ENCODE measurements at places on chromosomes 2 and 18. TPM values are rescaled to one million over a fixed set of nuclear protein-coding genes. Genes with fewer than 3 reads are reported as not detected.

AFF3 gene
- polyA plus RNA-seq: 17.1 TPM

ALPP gene
- not detected for polyA plus RNA-seq

UGT1A4 gene
- not detected for polyA plus RNA-seq

DNA sequence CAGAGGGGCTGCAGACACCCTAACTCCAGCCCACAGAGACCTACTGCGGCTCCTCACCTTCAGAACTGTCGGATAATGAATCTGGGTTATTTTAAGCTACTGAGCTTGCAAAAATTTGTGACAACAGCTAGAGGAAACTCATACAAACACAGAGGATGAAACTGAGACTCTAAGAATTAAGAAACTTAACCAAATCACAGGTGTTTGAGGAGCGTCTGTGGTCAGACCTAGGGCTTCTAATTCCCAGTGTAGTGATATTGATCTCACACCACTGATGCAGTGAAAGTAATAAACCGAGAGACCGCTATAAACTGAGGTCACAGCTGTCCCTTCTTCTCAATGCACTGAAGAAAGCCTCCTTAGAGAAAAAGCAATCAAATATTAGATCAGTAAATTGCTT lies 110.1 kb downstream of the RGPD3 start:
- no peak for DNase-seq

DNA sequence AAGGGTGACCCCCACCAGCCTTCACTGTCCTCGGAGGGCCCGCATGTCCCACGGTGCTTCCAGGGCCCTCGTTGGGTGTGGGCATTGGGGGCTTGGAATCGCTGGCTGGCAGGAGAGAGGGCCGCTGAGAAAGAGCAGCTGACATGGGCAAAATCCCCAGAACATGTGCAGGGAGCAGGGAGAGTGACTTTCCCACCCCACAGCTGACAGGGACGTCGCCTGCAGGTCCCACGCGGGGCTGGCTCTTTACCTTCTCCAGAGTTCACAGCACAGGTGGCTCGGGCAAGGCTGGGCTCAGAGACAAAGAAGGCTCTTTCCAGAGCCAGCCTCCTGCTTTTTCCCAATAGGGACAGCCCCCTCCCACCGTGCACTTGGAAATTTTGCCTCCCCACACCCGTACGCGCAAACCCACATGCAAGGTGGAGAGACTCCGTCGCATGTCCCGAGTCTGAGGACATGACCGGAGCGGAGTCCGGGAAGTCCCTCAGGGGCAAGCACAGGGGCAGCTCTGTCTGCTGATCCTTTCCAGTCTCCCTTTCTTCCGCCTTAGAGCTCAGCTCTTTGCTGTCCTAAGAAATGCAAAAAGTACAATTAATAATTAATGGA lies 370.2 kb upstream of the MYT1L start:
- no peak for DNase-seq

DNA sequence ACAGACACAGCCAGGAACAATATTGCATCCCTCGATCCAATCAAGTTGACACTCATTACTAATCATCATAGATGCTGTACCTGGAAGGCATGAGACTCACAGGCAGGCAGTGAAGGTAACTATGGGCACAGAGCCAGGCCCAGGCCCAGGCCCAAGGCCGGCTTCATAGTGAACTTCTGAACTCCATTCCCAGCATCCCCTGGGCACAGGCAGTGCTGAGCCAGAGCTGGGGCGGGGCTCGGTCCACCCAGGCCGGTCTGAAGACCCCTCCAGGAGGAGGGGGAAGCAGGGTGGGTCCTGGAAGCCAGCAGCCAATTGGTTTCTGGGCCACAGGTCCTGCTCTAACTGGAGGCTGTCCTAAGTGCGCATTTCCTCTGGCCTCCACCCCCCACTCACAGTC lies 37.6 kb downstream of the MLPH start:
- no peak for DNase-seq

GRCh38 chr18:27312153-27312552 lies 127.0 kb upstream of the CHST9 start:
- no peak for DNase-seq

DNA sequence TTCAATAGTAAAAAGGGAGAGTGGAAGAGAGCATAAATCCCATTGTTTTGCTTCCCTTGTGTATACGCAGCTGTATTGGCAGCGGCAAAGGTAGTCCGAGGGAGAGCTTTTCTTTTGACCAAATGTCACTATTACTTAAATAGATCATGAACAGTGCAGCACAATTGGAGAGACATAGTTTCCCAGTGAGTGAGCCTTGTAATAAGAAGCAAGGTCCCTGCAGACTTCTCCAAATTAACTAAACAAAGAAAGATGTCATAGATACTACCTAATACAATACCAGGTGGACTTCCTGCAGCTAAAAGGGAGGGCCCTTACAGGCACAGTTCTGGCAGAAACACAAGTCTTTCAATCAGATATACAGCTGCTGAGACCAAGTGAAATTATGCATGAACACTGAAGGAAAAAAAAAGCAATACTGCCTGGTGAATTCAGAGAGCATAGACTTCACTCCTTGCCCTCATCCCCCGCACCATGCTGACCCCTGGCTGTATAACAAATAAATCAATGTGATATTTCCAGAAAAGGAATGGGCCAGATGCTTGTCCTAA lies 404.7 kb upstream of the CDH2 start:
- DNase-seq: no peak

- DNase-seq: no peak
Measured at GRCh38 chr2:74843433-74843832, 9.5 kb downstream of the HK2 start.

GRCh38 chr2:202064171-202064880 lies 8.7 kb upstream of the KIAA2012 start:
- peak; percentile 70 for DNase-seq

GRCh38 chr18:41052625-41053024 lies 902.4 kb upstream of the PIK3C3 start:
- DNase-seq: no peak

DNA sequence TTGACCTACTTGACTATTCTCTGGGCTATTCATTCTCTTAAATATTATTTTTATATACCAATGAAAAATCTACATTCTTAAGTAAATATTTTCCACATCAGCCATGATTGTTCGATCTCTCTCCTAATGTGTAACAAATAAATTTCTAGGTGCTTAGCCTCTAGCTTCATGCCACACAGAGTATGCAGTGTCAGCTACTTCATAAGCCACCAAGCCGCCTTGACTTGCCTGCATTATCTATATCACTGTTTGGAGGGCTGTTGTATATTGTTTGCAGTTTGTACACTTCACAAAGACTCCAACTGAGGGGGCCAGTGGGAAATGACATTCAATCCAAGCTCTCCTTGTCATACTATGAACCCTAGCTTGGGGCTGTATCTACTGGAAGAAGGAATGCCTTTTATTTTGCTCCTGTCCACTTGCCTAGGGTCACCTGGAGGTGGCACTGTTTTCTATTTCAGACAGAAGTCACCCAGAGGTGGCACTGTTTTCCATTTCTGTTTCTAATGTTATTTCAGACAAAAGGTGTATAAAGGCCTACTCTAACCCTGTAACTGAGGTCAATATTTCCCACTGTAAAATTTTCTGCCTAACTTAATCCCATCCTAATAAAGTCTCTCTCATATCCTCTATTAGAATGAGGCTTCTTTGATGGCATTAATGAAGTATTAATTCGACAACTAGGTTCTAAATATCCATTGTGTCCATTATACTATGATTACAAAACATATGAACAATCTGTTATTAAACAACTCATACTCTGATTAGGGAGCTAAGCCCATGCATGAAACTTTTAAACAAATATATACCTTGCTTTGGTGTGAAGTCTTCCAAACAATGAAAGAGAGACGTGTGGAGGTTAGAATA lies 36.4 kb downstream of the COL5A2 start:
- DNase-seq: no peak

LONRF2 gene
- polyA plus RNA-seq: 2.1 TPM

LRP2 gene
- polyA plus RNA-seq: 3.5 TPM

DNA sequence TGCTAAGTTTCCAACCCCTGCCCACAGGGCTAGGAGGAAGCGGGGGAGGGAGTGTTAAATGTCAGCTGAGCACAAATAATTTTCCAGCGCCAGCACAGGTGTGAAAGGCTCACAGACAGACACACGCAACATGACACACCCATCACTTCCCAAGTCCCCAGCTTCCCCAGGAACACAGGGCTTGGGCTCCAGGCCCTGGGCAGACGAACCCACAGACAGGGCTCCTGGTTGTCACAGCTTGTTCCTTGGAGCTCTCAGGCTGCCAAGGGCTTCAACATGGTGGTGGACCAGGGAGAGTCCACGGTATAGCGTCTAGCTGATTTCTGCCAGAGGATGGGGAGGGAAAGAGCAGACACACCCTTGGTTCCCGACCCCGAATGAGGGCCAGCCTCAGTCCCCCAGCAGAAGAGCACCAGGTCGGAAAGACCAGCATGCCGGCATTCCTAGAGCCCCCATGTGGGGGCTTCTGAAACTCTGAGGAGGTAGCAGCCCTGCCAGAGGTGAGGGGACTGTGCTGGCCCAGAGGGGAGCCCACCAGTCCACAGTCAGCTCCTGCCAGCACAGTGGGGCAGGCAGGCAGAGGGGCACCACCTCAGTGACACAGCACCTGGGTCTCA lies 1.9 kb downstream of the DUSP2 start:
- DNase-seq: no peak

- DNase-seq: no peak
Measured at GRCh38 chr18:7844017-7844416, 276.9 kb downstream of the PTPRM start.

DNA sequence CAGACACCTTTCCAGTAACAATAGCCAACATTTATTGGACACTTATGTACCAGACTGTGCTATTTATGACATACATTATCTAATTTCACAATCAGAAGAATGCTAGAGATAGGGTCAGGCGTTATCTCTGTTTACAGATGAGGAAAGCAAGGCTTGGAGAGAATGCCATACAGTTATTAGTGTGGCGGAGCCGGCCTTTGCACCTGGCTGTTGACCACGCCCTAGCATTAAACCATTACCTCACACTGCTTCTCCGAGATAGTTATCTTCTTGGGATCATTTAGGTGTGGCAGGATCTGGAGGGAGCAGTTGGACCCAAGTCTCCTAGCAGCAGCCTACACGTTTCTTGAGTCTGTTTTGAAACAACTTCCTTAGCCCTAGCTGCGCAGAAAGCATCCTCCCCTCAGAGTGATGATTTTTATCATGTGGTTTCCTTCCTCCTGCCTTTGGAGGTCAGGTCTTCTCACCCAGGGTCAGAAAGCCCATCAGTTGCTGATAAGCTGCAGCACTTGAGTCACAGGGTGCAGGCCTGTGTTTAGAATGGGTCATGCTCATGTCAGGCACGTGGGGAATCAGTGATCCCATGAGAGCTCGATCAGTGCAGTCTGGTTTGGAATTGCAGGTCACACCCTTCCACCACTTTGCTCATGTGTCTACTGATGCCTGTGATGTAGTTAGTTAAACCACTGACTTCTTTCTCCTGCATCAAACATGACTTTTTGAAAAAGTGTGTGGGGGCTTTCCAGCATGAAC lies 118.2 kb downstream of the SPTBN1 start:
- DNase-seq: no peak

WDFY1 gene
- polyA plus RNA-seq: 72.1 TPM

AOX1 gene
- polyA plus RNA-seq: 13.3 TPM

GRCh38 chr2:239581352-239581901 lies 180.6 kb upstream of the HDAC4 start:
- no peak for DNase-seq

GYPC gene
- 76.0 TPM for polyA plus RNA-seq

DNA sequence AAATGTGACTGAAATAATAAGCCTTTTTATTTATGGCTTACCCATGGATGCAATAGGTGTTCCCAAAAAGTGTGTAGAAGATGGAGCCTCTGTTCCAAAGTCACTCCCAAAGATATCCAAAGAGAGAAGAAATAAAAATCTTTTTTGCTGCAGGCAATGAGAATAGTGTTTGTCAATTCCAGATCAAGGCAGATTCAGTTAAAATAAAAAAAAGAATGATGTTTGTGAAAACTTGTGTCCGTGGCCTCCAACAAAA lies 43.9 kb downstream of the COMMD1 start:
- DNase-seq: no peak

PLEK gene
- polyA plus RNA-seq: 14.0 TPM

DNA sequence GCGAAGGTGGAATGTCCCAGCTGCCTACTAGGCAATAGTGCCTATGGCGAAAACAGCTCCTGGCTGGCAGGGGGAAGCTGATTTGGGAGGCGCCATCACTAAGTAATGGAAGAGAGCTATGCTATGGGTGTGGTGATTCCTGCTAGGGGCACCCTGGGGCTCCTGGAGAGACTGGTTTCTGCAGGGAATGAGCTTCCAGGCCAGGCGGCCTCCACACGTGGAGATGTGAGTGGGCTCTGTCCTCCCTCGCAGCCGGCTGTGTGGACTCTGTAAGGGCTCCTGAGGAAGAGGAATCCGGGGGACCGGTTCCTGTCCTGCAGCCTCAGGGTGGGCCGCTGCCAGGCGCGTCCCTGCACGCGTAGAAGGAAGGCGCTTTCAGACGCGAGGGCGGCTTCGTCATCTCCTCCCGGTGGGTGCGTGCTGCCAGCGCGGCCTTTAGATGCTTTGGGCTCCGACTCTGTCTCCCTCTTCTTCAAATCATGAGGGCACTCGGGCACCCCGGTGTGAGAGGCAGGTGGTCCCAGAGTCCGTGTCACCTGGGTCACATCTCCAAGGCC lies 55.5 kb upstream of the ANKRD62 start:
- peak; percentile 33 for DNase-seq

ECEL1 gene
- 0.30 TPM for polyA plus RNA-seq

GRCh38 chr2:10478916-10479315 lies 30.8 kb upstream of the ODC1 start:
- no peak for DNase-seq

CENPO gene
- 19.5 TPM for polyA plus RNA-seq

SLC23A3 gene
- polyA plus RNA-seq: 3.8 TPM

DNA sequence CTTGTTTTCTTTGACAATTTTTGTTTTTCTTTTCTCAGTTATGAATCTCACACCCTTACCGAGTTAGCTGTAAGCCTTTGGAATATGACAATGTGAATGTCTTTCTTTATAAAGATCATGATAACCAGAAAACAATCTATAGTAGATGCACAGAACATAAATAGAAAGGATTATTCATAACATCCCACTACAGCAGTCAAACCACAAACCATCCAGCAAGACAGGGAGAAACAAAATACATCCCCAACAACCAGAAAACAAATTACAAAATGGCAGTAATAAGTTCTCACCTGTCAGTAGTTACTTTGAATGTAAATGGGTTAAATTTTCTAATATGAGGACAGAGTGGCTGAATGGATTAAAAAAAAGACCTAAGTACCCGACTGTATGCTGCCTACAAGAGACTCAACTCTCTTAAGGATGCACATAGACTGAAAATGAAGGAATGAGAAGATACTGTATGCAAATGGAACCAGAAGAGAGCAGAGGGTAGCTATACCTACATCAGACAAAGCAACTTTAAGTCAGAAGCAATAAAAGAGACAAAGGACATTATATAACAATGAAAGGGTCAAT lies 124.6 kb downstream of the ZNF532 start:
- no peak for DNase-seq

- DNase-seq: no peak
Measured at GRCh38 chr2:180187611-180188010, 180.5 kb upstream of the CWC22 start.

SRD5A2 gene
- 0.30 TPM for polyA plus RNA-seq

- DNase-seq: no peak
Measured at GRCh38 chr2:70990216-70990615, 4.5 kb downstream of the TEX261 start.

ACVR1C gene
- 0.30 TPM for polyA plus RNA-seq
